ENCODE measurements at places on chromosomes 3 and 15.
A peak's percentile ranks its signal among the peaks of the same experiment; 100 is the strongest.

- DNase-seq, result no peak
Observed at GRCh38 chr3:194177141-194177540, 41.2 kb downstream of the HES1 start.

DNA sequence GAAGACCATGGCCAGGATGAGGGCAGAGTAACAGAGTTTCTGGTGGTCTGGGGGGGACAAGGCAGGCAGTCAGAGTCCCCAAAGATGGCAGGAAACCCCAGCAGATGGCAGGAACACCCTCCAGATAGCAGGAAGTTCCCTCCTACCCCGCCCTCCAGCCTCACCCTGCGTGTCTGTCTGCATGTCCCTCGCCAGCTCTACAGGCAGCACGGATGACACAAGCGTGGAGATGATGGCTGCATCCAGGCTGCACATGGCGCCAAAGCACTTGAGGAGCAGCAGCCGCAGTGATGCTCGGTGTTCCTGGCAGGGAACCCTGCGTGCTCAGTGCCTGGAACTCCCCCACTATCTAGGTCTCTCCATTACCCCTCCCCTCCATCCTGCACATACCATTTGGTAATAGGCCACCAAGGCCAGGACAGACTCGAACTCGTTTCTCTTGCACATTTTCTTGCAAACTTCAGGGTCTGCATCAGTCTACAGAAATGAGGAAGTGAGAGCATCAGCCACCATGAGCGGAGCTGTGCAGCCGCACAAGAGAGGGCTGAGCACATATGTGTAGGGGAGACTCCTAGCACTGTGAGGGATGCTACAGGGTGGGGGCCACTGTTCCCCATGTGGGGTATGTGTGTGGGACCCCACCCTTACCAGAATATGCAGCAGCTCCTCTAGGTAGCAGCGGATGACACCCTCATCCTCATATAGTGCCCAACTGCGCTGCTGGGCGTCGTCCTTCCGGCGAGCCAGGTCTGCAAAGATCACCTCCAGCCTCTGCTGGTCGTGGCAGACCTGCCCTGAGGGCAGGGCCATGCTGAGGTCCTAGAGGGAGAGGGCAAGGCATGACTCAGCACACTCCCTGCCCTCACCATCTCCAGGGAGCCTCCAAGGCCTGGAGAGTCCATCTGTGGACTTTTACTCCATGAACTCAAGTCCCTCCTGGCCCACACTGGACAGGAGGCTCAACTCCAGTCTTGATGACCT, 6.0 kb downstream of the NCKIPSD start:
- DNase-seq, result no peak

- no peak for DNase-seq
Observed at GRCh38 chr3:123769356-123769743, 114.8 kb downstream of the MYLK start.

- no peak for DNase-seq
Observed at GRCh38 chr3:149575213-149575960, 82.4 kb downstream of the WWTR1 start.

- DNase-seq, result no peak
Observed at GRCh38 chr15:87614704-87615103, 641.8 kb downstream of the NTRK3 start.

DNA sequence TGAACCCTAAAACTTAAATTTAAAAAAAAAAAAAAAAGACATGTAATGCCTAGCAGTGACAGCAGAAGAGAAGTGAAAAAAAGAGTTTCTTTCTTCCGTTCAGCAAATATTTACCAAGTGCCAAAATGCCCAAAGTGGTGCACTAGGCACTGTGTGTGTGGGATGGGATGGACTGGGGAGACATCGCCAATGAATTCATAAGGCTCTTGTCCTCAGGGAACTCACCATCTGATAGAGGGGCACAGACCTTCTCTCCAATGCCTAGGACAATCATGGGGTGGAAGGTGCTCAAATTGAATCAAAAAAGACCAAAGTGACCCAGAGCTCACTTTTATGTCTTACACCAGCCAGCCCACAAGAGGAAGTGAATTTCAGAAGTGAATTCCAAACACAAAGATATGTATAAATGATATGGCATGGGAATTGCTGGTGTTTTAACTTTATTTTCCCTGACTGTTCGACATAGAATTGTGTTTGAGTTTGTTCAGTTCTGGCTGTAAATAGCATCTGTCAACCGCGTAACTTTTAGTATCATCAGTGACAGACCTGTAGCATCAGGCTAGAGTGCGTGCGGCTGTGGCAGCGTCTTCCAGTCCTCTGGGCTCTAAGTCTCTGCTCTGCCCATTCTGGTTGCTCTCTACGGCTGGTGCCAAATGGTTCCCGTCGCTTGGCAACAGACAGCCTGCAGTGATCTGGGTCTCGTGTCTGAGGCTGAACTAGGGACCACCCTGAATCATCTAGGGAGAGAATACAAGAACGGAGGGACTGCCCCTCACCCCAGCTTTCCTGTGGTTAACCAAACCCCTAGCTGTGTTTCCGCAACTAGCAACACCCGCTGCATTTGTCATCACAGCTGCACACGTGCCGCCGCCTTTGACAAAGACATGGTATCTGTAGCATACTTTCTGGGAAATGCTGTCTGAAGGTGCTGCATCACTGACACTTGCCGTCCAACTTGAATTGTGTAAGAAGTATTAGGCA, 154.0 kb upstream of the THBS1 start:
- peak; percentile 80 for DNase-seq

DNA sequence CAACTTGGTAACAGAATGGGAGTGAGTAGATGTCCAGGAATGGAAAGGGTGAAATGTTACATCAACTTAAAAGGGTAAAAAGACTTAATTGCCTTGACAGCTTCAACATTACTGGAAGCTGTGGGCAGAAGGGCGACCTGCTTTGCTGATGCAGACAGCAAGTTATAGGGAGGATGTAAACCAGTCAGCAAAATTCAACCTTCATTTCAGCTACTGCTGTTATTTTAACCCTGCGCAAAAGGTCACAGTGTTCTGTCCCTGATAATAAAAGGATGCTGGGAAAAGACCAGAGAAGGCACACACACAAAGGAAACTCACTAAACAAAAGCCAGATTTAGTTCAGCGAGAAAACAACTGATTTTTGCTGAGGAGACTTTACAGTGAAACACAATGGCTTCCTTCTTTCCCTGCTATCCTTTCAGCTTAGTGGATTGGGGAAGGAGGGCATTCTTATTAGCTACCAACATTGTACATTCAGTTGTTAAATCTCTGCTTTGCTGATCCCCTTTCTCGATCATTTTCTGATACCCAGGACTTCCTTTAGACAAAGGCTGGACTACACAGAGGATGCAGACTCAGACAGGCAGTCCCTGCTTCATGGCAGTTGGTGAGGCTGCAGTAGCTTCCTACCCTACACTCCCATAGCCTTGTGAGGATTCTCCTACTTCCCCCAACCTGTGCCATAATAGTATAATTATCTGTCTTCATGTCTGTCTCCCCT, 62.0 kb downstream of the P3H2 start:
- no peak for DNase-seq

- no peak for DNase-seq
Observed at GRCh38 chr3:52784931-52785590, 7.7 kb downstream of the ITIH1 start.

GRCh38 chr15:29681946-29682345, 140.3 kb downstream of the TJP1 start:
- no peak for DNase-seq

DNA sequence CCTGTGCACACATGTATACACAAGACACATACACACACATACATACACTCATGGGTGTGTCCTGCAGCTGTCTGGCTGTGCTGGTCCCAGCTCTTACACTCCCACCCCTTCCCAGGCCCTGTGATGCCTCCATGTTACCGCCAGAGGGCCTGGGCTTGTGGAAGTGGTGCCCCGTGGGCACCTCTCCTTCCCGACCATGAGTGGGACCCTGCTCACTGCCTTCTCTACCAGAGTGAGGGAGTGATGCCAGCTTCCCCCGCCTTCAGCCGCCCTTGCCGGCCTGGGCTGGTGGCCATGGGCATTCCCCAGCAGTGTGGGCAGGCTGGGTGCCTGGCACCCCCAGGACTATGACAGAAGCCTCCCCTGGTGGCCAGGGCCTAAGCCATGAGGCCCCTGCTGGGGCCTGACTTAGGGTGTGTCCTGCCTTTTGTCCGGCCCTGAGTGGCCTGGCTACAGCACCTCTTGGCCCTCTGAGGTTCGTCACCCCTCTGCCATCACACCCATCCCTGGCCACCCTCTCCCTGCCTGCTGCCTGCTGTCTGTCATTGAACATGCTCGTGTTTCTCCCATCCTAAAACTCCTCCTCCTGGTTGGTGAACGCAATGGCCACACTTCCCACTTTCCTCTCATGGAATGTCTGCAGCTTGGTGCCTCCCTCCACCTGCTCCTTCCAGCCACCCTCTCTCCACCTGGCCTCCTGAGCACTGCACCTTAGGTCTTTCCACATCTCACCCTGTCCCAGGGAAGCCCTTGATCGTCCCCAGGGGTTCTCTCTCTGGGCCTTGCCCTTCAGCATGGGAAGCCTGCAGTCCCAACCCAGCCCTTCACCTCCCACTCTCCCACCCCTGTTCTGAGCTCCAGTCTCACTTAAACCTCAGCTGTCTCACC, 14.6 kb downstream of the HDAC11 start:
- peak; percentile 56 for DNase-seq
